ENCODE measurements at places on chromosomes 16 and 17. TPM values are rescaled to one million over a fixed set of nuclear protein-coding genes. Genes with fewer than 3 reads are reported as not detected.

DNA sequence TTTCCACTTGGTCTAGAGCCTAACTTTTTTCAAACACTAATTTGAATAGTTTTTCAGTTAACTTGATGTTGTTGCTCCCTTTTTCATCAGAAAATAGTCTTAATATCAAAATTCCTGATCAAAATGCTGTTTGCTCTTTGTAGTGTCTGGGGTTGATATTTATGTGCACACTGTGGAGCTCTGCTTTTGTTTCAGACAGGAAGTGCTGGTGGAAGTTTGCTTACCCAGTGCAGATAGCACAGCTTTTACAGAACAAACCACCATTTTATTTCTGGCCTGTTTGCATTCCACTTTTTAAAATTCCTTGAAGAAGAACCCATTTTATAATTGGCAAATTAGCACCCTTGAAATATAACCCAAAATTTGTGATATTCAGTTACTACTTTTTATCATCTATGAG, 125.4 kb downstream of the MRTFB start:
- DNase-seq = peak; percentile 19

DNA sequence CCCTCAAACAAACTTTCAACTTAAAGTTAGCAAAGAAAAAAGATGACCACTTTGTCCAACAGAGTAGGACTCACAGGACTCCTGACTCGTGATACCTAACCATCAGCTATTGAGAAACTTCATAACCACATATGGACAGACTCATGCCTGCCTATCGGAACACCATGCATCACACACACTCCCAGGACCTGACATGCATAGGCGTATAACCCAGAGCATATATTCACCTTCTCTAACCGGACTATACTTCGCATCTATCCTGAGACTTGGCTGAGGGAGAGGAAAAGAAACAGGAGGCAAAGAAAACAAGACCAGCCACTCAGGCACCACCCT, 2.2 kb downstream of the PIP4K2B start:
- DNase-seq = peak; percentile 72

DNA sequence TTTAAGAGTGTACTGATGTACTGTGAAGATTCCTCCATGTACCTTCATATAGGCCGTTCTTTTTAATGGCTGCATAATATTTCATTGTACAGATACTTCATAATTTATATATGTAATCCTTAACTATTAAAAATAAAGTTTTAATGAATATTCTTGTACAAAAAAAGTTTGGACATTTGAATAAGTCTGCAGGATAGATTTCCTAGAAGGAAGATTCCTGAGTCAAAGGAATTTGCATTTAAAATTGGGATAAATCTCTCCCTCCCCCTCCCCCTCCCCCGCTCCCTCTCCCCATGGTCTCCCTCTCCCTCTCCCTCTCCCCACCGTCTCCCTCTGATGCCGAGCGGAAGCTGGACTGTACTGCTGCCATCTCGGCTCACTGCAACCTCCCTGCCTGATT, 15.6 kb upstream of the SLC13A2 start:
- DNase-seq = no peak

GRCh38 chr17:37295888-37296287, 79.9 kb upstream of the C17orf78 start:
- no peak for DNase-seq

DNA sequence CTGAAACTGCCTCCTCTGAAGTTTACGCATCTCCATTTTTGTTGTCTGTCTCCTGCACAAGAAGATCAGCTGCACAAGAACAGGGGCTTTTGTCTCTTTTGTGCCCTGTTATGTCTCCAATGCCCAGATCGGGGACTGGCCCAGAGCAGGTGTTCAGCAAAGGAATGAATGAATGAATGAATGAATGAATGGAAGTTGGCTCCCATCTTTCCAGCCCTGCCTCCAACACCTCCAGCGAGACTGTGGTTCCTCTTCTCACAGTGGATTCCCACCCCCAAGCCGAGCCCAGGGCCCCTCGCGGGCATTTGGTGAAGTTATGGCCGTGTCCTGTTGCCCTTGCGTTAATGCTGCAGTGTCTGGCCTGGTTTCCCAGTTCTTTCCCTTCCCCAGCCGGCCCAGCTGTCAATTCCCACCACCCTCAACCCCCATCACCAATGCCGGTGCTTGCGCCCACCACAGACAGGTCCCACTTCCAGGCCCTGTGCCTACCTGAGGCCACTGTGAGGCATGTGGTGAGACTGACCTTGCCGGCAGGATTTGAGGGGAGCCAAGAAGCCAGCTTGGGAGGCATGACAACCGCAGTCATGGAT, 21.3 kb upstream of the KCNJ12 start:
- DNase-seq = no peak

- no peak for DNase-seq
Observed at GRCh38 chr17:5330981-5331380, 48.9 kb downstream of the RABEP1 start.

GRCh38 chr17:77738751-77739531, 219.6 kb upstream of the TNRC6C start:
- no peak for DNase-seq

DNA sequence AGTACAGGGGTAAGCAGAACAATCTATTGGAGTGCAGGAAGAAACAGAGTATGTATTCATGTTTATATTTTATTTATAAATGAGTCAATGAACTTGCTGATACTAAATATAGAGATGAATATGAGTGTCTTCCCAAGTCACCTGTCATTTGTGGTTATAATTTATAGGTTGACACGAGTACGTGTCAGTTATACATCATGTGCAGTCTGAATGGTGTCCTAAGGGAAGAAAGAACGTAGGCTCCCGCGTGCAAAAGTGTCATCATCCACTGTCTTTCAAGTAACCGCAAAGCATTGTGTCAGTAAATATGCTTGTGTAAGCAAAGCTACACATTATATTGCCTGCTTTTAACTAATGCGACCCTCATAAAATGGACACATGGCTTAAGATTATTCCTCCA, 786.1 kb downstream of the KCNJ2 start:
- DNase-seq = no peak

DNA sequence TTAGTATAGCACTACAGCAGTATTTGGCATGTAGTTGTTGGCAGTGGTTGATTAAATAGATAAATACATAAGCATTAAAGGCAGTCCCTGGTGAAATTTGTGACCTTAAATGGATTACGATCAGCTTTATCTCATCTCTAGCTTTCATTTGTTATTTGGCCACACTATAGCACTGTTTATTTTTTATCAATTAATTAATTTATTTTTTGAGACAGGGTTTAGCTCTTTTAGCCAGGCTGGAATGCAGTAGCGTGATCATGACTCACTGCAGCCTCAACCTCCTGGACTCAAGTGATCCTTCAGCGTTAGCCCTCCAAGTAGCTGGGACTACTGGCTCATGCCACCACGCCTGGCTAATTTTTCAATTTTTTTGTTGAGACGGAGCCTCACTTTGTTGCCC, 18.7 kb upstream of the ARHGAP17 start:
- DNase-seq = peak; percentile 85

- no peak for DNase-seq
Observed at GRCh38 chr17:47732399-47733046, 513 bp upstream of the TBX21 start.

GRCh38 chr17:61833536-61834193, 29.7 kb downstream of the BRIP1 start:
- DNase-seq = peak; percentile 70

GRCh38 chr16:27706866-27707685, 157.1 kb downstream of the KATNIP start:
- DNase-seq = no peak

DNA sequence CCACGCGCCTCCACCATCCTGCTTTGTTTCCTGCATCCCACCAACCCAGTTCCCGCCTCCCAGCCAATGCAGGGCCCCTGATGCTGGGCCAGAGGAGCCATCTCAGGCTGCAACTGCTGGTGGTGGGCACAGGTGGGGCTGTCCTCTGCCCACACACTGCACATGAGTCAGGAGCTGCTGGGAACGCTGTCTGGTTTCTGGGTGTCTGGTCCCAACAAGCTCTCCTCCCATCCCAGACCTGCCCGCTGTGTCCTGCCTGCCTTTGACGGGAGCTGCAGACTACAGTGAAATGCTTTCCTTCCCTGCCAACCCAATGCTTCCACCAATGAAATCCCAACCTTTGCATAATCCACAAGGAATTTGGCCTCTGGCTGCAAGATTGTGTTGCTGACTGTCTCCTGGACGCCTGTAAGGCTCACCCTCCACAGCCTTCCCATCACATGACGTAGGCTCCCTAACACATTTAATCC, 98.9 kb downstream of the N4BP1 start:
- DNase-seq = peak; percentile 83

DNA sequence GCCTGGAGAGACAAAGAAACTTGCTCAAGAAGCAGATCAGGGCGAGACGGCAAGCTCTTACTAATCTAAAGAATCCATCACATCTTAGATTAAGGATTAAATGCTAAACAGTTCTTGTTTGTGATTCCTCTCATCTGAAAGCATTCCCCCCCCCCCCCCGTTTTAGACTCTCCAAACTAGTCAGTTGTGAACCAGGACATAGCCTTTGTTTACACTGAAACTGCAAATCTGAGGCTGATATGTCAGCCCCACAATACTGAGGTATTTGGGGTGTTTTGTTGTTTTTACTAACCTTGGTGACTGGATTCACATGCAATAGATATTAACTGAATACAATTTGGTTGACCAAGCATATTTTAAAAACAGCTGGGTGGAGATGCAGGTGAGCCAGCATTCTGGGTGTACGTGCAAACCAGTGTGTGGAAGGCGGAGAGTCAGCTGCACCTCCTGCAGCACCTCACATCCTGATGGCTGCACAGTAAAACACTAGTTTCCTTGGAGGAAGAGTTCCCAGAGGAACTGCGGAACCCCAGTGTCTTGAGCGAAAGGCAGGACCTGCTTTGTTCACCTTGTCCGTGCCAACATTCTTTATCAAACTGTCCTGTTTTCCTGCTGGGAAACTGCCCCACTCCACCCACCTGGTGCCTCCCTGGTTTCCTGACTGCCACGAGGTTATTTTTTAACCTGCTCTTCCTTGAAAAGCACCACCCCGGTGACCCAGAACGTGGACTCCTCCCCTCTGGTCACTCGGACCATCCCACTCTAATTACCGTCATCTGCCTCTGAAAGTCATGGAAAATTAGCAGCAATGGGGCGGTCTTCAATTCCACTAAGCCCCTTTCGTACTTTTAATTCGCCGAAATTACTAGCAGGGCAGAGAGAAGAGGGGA, 1.2 kb upstream of the YPEL2 start:
- DNase-seq = peak; percentile 27

DNA sequence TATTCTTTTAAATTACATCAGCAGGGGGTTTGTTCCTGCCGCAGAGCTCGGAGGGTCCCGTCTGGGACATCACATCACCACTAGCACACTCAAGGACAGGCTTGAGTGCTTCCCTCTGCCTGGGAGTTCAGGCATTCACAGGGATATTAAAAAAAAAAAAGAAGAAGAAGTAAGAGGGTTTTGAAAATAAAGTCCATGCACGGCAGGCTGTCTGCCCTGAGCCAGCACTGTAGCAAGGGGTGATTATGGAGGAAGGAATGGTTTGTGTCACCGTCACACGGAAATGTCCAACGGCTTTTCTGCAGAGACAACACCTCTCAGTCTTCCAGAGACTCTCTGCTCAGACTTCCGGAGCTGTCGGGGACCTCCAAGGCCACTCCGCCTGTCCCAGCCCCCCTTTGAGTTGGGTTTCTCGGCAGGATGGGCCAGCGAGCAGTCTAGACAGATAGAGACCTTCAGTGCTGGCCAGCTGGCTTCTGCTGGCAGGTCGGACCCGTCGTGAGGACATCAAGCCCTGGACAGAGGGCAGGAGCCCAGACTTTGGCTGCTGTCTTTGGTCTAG, 33.6 kb downstream of the MEOX1 start:
- peak; percentile 49 for DNase-seq

- no peak for DNase-seq
Observed at GRCh38 chr17:28041844-28042656, 427 bp upstream of the NLK start.

- peak; percentile 81 for DNase-seq
Observed at GRCh38 chr16:53465606-53466280, 31.5 kb downstream of the RBL2 start.

DNA sequence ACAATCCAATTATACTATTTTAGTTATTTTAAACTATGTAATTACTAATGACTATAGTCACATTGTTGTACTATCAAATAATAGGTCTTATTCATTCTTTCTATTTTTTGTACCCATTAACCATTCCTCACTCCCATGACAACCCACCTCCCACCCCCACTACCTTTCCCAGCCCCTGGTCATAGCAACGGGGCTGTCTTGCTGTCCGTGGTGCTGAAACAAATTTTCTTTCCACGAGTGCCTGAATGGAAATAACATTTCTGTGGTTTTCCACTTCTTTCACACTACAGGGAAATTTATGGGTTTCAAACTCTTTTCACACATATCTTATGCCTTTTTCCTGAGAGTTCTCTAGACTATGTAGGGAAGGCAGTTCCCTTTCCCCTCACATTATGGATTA, 326.6 kb downstream of the PHKB start:
- DNase-seq = peak; percentile 42

DNA sequence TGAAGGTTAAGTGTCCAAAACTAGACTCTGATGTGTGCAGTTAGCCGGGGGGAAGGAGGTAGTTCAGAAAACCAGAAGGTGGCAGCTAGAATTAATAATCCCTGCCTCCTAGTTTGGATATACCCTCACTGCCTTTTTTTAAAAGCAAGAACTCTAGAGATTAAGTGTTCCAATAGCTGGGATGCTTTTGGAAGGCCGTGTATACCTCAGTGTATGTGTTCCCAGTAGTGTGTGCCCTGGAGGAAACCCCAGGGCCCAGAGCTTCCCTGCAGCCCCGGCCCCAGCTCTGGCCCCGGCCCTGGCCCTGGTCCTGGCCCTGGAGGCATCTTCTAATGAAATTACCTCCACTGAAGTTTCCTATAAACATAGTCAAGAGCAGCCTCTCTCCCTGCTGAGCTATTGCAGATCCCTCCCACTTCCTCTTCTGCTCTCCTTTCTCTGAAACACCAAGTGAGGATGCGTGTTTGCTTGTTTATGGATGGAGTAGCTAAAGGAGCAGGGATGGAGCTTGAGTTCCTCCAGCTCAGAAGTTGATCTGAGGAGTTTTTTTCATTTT, 130.7 kb downstream of the PRKCA start:
- peak; percentile 77 for DNase-seq

The HS3ST2 gene
- total RNA-seq = not detected

The PRSS27 gene
- total RNA-seq = 0.97 TPM

The KRT25 gene
- not detected for total RNA-seq

The ZFHX3 gene
- total RNA-seq = 6.8 TPM

The TBC1D3D gene
- not detected for total RNA-seq

The CASKIN1 gene
- total RNA-seq = under 0.01 TPM

The OTOP2 gene
- total RNA-seq = not detected

The DDX19B gene
- total RNA-seq = 23.7 TPM

Measured in fibroblast of villous mesenchyme (primary cell).